ENCODE measurements at places on chromosomes 7 and 10.
A peak's percentile ranks its signal among the peaks of the same experiment; 100 is the strongest.

- DNase-seq: no peak
Measured at GRCh38 chr10:119364645-119365600, 157.6 kb downstream of the GRK5 start.

DNA sequence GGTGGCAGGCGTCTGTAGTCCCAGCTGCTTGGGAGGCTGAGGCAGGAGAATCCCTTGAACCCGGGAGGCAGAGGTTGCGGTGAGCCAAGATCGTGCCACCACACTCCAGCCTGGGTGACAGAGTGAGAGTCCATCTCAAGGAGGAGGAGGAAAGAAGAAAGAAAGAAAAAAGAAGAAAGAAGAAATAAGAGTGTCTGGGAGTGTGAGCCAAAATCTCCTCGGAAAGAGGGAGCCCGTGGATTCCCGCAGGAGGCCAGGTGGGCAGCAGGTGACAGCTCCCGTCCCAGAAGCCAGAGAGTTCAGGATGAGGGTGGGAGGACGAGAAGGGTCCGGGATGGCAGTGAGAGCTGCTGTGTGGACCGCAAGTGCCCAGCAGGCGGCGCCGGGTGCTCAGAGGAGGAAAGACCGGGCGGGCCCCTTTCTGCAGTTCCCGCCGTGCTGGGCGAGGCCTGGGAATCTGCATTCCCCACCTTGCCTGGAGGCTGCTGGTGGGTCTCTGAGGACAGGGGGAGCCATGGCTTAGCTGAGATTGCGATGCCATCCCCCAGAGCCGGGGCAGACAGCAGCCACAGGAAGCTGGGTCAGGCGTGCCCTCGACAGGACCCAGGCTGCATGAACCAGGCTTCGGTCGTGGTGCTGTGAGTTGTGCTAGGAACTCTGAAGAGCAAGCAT, 17.1 kb upstream of the AMZ1 start:
- DNase-seq: peak; percentile 83

- DNase-seq: no peak
Measured at GRCh38 chr10:47378183-47378510, 5.9 kb downstream of the ZNF488 start.

GRCh38 chr10:120613180-120613579, 156.2 kb downstream of the PLPP4 start:
- no peak for DNase-seq
